Omental fat pad (tissue), 4 donors: ENCODE measurements at places on chromosomes 4 and X. TPM values are rescaled to one million over a fixed set of nuclear protein-coding genes. Genes with fewer than 3 reads are reported as not detected.

Gene PASD1
- not detected for total RNA-seq

Gene F8A2
- total RNA-seq: not detected

Gene NHSL2
- total RNA-seq: 15.0 TPM

Gene CTSO
- total RNA-seq: 47.1 TPM

Gene EMCN
- 24.5 TPM for total RNA-seq

Gene GCNA
- 2.8 TPM for total RNA-seq

Gene RS1
- not detected for total RNA-seq

Gene S100G
- total RNA-seq: not detected

Gene HEPH
- 2.8 TPM for total RNA-seq

Gene BEX5
- total RNA-seq: 2.1 TPM

- peak; percentile 36 for DNase-seq
These were observed 177.9 kb downstream of the AFAP1 start for GRCh38 chr4:7761720-7762119.

GRCh38 chr4:21858971-21859370, 89.6 kb downstream of the KCNIP4 start:
- DNase-seq: no peak

GRCh38 chr4:149029056-149029651, 586.9 kb upstream of the NR3C2 start:
- no peak for DNase-seq

- DNase-seq: no peak
These were observed 79.7 kb upstream of the PRPS2 start for GRCh38 chrX:12711435-12712040.

DNA sequence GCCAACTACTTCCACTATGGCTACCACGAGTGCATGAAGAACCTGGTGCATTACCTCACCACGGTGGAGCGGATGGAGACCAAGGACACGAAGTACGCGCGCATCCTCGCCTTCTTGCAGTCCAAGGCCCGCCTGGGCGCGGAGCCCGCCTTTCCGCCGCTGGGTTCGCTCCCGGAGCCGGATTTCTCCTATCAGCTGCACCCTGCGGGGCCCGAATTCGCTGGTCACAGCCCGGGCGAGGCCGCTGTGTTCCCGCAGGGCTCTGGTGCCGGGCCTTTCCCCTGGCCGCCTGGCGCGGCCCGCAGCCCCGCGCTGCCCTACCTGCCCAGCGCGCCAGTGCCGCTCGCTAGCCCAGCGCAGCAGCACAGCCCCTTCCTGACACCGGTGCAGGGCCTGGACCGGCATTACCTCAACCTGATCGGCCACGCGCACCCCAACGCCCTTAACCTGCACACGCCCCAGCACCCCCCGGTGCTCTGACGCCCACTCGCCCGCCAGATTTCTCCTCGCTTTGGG, 2.1 kb downstream of the HELT start:
- DNase-seq: no peak

DNA sequence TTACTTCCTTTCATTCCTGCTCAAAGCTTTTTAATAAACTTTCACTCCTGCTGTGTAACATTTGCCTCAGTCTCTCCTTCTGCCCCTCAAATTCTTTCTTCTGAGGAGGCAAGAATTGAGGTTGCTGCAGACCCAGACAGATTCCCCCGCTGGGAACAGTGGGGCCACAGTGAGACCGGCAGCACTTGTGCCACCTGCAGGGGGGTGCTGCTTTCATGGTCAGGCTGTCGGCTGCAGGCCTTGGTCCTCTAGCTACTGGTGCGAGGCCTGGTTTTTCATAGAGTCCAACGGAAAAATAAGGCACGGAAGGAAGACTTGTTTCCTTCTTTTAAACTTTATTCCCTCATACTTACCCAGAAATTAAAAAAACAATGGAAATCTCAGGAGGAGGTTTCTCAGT, 296.7 kb downstream of the NR3C2 start:
- DNase-seq: no peak

DNA sequence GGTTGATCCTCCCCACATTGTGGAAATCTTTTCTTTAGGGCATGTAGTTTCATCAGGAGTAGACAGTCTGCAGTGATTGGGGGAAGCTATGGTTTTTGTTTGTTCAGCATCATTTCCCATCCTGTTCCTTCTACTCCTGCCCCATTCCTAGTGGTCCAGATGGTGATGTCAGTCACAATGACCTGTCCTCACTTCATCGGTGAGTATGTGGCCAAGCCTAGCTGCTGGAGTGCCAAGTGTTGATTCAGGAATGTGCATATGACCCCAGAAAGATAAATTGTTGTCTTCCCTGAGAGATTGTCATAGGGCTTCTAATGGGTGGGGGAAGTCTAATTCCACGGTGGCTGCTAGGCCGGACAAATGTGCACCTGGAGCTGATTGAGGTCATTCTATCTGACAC, 130.6 kb upstream of the FAT1 start:
- DNase-seq: no peak

DNA sequence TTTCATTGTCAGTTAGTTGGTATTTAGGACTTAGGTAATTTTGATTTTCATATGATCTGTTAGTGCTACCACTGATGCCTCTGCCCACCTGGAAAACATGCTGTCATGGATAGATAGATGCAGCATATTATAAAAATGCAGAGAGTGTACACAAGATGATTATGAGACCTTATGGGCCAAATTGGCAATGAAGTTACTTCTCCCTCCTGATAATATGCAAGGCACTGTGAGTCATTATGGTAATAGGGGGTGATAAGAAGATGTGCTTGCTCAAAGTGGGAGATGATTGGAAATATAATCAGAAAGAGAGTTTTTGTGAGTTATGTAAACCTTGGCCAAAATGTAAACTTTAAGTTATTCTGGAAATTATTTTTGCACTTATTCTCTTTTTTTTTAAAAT, 56.6 kb upstream of the RHOH start:
- no peak for DNase-seq

- no peak for DNase-seq
These were observed at the start of gene CPLX1 for GRCh38 chr4:825971-826330. Gene CPLX1 (minus strand): TSS chr4:826129. CDS start chr4:824522, 1,607 bp downstream.

DNA sequence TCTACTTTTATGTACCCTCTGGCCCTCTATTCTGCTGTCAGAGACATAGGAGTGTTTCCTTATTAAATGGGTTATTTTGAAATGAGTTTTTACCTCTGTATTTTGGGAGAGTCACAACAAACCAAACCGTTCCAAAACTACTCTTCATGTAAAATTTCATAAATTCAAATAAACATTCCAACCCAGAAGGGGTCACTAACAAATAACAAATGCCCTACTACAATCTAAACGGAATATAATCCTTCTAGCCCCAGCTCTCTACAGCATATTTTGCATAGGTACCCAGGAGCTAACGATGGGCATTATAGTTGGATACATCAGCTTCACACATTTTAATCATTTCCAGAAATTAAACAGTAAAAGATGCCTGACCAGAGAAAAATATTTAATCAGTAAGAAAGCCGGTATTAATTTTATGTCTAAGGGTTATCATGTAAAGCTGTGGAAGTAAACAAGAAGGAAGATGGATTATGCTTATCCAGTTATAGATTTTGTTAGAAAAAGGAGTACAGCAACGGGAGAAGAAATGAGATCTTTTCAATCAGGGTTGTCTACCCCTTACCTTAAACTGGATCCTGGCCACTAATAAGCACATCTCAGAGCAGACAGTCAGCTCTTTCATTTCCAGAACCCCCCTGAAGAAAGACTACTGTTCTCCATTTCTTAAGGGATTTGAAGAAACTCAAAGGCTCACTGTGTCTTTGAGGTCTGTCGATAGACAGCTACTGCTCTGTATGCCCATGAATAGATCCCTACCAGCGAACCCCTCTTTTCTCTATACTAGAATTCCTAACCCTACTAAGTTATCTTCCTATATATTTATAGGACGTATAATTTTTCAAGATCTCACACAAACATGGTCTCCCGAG, 1.2 kb downstream of the UGDH start:
- no peak for DNase-seq

- DNase-seq: no peak
These were observed 96.4 kb downstream of the CPZ start for GRCh38 chr4:8688908-8689445.

- DNase-seq: no peak
These were observed 58.4 kb upstream of the XAGE1A start for GRCh38 chrX:52437212-52437611.

GRCh38 chrX:149829751-149830191, 48.0 kb downstream of the MAGEA9 start:
- no peak for DNase-seq

DNA sequence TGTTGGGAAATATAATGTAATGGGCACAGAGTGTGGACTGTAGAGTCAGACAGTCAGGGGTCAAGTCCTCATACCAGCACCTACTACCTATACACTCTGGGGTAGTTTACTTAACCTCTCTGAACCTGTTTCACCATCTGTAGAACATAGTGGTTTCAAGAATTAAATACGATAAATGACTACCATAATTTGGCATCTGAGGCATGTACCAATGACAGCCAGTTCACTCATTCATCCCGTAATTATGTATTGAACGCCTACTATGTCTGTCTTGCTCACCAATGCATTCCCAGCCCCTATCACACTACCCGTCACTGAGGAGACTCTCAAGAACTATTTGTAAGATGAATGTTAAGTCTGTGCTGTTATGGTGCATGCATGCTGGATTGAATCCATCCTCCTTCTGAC, 2.0 kb upstream of the FGB start:
- DNase-seq: no peak

DNA sequence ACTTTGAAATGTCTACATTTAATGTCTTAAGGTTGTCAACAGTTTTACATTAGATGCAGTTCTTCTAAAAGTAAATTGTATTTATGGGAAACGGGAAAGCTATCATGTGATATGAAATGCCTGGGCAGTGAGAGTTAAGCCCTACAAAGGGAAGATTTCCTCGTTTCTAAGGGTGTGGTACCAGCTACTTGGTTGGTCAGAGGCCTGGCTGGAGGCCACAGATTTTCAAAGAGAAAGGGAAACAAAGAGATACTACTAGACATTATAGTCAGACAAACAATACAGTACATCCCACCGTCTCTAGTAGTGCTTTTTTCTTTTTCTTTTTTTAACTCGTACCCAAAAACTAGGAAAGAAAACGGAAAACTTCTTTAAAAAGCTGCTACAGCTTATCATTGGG, 467.8 kb downstream of the PCDH7 start:
- DNase-seq: no peak

- no peak for DNase-seq
These were observed 165.3 kb upstream of the FTHL17 start for GRCh38 chrX:31237189-31237588.

DNA sequence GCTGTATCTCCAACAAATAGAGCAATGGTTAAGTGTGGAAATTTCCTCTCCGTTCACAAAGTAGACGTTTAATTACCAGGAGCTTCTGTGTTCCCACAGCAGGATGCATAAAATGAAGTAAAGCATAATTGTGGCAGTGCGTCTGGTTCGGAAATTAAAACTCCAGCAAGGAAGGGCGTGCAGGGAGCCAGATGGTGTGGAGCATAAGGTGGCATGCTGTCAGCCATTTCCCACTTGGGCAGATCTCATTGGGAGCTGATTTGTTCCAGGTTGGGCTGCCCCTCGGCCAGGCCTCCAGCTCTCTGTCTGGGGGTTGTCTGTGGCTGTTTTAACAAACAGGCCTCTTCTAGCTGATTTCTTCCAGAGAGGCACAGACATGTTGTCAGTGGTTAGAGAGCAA, 182.1 kb upstream of the CLNK start:
- no peak for DNase-seq

GRCh38 chr4:24662542-24662941, 78.2 kb upstream of the DHX15 start:
- DNase-seq: no peak

DNA sequence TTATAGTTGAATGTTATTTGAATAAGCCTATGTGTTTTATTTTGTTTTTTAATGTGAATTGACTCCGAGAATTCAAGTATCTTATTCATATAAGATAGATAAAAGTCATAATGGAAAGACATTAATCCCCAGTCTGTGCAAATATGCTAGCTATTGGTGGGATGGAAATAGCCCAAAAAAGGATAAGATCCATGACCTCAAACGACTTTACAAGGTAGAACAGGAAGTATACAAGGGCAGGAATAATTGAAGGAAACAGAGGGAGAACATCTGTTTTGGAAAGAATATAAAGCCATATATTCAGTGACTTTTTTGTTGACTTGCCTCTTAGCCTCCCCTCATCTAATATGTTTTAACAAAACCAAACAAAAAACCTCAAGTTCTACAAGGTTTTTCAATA, 9.0 kb downstream of the ABCE1 start:
- no peak for DNase-seq
